ENCODE measurements at places on chromosomes 5 and 9.

GRCh38 chr9:136152931-136153330 is 34.3 kb upstream of the TMEM250 start:
- DNase-seq: no peak

DNA sequence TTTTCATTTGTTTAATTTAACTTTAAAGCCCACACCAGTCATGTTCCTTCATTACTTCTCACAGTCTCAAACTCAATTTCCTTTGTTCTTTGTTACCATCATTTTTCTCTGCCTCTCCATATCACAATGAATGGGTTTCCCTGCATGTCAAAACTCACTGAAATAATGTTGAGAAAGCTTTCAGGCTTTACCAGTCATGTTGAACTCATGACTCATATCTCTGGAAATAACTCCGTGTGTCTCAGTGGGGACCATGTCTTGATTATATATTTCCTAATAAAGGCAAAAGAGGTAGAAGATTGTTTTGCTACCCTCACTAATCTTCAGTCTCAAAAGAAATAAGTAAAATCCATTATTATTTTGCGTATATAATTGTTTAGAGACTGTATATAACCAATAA is 231.2 kb downstream of the CHSY3 start:
- no peak for DNase-seq

- no peak for DNase-seq
These were observed 6.0 kb upstream of the CCIN start for GRCh38 chr9:36163049-36163785.

GRCh38 chr9:127835991-127836516 is 18.4 kb downstream of the ENG start:
- DNase-seq: no peak

DNA sequence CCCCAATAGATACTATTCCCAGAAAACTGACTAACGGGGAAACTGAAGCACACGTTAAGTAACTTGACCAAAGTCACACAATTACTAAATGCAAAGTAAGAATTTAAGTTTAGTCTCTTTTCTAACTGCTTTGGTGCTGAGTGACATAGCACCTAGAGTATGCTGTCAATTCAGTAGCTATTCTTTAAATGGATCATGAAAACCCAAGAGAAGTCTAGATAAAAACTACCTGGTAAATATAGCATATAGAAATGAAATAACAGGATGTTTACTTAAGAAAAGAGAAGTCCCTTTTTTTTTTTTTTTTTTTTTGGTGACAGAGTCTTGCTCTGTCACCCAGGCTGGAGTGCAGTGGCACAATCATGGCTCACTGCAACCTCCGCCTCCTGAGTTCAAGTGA is 129.2 kb downstream of the PDE4D start:
- DNase-seq: no peak

DNA sequence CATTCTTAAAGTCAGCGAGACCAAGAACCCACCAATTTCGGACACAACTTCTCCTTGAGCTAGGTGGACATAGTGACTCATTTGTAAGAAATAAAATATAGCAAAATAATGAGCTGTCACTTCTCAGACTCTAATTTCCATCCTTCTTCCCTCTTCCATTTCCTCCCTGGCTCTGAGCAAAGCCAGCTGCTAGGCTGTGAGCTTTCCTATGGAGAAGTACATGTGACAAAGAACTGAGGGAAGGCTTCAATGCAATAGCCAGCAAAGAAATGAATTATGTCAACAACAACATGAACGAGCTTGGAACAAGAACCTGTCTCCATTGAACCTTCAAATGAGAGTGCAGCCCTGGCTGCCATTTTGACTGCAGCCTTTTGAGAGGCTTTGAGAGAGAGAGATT is 25.9 kb upstream of the SELENOP start:
- no peak for DNase-seq

- DNase-seq: no peak
These were observed 14.9 kb downstream of the CHD1 start for GRCh38 chr5:98913911-98914310.

- DNase-seq: no peak
These were observed 61.9 kb downstream of the WWC1 start for GRCh38 chr5:168353216-168353957.

DNA sequence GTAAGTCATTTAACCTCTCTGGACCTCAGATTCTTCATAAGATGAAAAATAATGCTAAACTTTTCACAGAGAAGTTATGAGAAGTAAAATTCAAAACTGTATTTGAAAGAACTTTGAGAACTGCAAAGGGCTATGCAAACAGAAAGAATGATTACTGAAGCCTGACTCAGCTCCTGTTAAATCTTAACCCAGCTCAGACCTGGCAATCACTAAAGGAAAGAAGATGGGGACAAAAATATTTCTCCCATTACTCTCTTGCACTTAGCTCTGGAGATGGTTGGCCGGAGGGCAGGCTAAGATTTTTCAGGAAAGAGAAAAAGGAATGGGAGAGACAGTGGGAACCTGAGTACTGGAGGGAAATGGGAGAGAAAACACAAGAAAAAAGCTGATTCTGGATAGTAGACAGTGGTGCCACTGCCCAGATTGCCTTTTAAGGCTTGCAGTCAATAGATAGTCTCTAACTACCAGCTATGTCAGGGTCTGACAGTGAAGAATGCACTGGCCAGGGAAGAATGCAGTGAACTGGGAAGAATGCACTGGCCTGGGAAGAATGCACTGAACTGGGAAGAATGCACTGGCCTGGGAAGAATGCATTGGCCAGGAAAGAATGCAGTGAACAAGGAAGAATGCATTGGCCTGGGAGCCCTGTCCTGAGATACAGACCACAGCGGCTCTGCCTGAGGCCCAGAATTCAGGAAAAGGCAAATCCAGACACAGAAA is 25.2 kb upstream of the CEMIP2 start:
- DNase-seq: no peak

DNA sequence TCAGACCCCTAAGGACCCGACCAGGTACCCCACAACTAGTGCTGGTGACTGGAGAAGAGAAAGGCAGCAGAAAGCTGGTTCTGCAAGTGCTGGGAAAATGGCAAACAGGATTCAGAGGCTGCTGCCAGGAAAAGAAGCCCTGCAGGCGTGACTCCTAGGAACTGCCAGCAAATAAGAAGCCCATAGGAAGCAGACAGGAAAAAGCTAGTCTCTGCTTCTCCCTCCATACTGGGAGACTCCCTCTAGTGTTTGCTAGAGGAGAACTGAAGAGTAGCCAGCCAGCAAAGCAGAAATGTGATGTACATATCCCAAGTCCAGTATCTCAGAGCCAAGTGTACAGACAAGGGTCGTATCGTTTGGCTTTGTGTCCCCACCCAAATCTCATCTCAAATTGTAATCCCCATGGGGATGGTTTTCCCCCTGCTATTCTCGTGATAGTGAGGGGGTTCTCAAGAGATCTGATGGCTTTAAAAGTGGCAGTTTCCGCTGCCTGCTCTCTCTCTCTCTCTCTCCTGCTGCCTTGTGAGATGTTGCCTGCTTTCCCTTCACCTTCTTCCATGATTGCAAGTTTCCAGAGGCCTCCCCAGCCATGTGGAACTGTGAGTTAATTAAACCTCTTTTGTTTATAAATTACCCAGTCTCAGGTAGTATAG is 38.1 kb upstream of the TUSC1 start:
- DNase-seq: no peak

- DNase-seq: no peak
These were observed 381.1 kb downstream of the ZNF608 start for GRCh38 chr5:124365361-124365801.

GRCh38 chr9:124260769-124261603 is 3.2 kb downstream of the NEK6 start:
- DNase-seq: no peak

- DNase-seq: no peak
These were observed 55.0 kb downstream of the CD180 start for GRCh38 chr5:67141644-67142043.
